ENCODE measurements at places on chromosomes 6 and 20. TPM values are rescaled to one million over a fixed set of nuclear protein-coding genes. Genes with fewer than 3 reads are reported as not detected.

The CST2 gene
- total RNA-seq: not detected

The BNIP5 gene
- total RNA-seq: not detected

The PHF20 gene
- 70.0 TPM for total RNA-seq

The PRKN gene
- 15.0 TPM for total RNA-seq

The IPCEF1 gene
- 2.8 TPM for total RNA-seq

The XPO5 gene
- total RNA-seq: 16.5 TPM

The RAET1G gene
- 1.1 TPM for total RNA-seq

DNA sequence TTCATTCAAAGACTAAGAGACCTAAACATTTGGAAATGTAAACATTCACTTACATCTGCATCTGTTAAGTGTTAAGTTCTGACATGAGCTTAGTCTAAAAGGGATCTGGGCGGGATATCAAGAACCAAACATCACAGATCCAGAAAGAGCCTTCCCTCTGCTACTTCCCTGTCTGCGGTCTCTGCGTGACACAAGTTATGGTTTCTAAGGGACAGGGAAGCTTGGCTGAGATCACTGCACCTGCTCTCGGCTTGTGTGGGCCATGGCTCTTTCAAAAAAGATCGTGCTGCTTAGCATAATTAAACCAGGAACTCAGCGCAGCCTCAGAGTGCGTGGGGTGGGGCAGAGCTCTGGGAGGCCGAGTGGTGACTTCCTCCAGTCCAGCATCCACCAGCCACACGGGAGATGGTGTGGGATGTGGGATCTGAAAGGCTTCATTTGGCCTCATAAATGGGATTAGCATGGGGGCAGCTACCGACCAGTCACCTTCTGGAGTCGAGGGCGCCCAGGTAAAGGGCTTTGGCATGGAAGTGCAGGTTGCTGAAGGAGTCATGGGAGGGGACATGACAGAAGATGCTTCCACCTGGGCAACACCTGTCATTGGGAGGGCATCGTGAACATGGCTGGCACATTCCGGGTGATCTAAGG is 16.7 kb upstream of the RAMACL start:
- no peaks in the 10 kb centered on the region for H3K36me3 ChIP-seq
- peaks cover 1% of the 10 kb centered on the region for H3K4me1 ChIP-seq
- no peak for DNase-seq
- H3K27me3 ChIP-seq: no peaks in the 10 kb centered on the region
- H3K27ac ChIP-seq: no peak overlapping the region

DNA sequence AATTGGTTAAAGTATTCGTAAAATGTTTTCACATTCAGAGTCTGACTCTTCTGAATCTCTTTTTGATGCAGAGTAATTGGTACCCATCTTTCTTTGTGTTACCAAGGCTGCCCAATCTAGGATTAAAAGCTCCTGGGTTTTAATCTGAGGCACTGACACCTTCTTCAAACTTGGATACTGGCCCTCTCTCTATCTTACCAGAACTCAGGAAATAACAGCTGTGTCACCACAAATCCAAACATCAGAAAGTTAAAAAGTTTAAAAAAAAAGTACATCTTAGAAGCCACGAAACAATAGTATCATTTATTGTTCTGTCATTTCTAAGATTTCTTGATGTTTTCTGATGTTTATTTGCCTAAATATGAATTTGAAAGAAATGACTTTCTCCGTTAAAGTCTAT is 255.5 kb upstream of the RUNX2 start:
- no peak overlapping the region for H3K27ac ChIP-seq
- peaks cover 2% of the 10 kb centered on the region for H3K4me1 ChIP-seq
- H3K36me3 ChIP-seq: no peaks in the 10 kb centered on the region
- H3K27me3 ChIP-seq: no peaks in the 10 kb centered on the region

DNA sequence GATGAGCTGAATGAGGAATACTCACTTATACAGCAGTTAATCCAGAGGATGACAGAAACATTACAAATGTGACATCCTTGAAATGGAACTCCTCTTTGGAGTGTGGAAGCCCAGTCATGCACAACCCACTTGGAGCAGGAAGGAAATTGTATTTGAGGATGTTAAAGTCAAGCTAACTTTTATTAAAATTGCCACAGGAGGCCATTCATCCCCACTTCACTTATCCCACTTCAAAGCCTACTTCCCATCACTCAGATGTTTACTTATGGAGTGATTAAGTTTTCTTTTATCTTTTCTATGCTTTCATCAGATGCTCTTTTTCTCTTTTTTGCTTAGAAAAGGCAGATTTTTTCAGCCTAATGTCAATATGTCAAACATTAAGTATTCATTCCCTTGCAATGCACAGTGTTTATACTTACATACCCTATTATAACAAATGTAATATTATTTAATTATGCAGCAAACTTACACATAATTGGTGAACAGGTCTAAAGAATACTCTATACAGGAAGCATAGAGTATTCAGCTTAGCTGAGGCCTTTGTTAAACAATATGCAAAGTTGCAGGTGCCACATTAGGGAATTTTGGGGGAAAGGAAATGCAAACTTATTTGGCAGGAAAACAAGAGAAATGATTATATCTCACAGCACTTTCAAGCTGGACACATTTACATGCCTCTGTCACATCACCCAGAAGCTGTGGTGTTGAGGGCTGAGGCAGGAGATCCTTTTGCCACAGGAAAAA is 148.9 kb downstream of the KHDC1L start:
- no peaks in the 10 kb centered on the region for H3K27me3 ChIP-seq
- no peak overlapping the region for H3K4me3 ChIP-seq
- H3K4me1 ChIP-seq: no peaks in the 10 kb centered on the region

GRCh38 chr20:35820715-35821114 is 48.9 kb downstream of the PHF20 start:
- H3K4me3 ChIP-seq: no peak overlapping the region
- H3K27me3 ChIP-seq: no peaks in the 10 kb centered on the region

- H3K36me3 ChIP-seq: no peaks in the 10 kb centered on the region
- peaks cover 1% of the 10 kb centered on the region for H3K4me1 ChIP-seq
- no peak for DNase-seq
- H3K27ac ChIP-seq: no peak overlapping the region
Measured at GRCh38 chr20:47600967-47601547, 99.4 kb downstream of the NCOA3 start.

DNA sequence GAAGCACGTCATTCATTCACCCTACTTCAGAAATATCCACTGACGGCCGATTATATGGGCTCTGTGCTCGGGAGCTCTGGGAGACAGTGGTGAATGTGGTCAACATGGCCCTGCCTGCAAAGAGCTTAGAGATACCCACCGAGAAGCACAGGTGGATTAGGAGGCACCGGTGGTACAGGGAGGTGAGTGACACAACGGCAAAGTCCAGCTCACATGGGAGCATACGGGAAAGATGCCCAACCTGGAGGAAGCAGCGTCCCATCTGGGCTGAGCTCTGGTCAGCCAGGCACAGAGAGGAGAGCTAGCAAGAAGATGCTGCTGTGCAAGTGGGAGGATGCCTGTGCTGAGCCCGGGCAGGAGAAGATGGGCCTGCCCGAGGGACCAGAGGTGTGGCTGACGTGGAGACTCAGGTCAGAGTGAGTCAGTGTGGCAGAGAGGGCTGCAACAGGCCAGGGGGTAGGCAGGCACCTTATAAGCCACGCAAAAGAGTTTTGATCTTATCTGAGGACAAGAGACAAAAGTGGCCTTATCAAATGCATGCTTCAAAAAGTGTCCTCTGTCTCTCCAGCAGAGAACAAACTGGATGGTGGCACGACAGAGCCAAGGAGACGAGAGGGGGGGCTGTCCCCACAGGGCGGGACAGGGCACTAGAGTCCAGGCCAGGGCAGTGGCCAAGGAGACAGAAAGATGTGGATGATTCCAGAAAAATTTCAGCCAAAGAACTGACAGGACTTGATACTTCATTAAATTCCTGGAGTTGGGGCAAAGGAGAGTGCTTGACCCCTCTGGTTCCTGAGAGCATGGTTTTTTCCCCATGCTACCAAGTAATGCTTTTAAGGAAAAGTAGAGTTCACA is 214.6 kb upstream of the SNX9 start:
- H3K27me3 ChIP-seq: no peaks in the 10 kb centered on the region
- no peak overlapping the region for H3K4me3 ChIP-seq
- H3K4me1 ChIP-seq: no peaks in the 10 kb centered on the region
- no peak for DNase-seq
- H3K36me3 ChIP-seq: no peaks in the 10 kb centered on the region

GRCh38 chr6:165811512-165811911 is 148.5 kb upstream of the PDE10A start:
- no peak overlapping the region for H3K27ac ChIP-seq
- H3K4me1 ChIP-seq: no peaks in the 10 kb centered on the region

DNA sequence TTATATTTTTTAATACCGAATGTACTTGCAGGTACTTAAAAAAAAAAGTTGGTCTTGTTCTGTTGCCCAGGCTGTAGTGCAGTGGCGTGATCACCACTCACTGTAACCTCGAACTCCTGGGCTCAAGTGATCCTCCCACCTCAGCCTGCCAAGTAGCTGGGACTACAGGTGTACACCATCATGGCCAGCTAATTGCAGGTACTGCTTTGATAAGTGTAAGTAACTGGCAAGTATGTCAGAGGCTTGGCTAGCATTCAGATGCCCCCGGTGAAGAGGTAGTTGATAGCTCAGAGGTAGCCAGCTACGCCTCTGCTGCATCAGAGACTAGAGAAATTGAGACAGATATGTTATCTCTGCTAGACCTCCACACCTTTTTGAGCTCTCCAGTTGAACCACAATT is 40.5 kb downstream of the BTBD9 start:
- no peaks in the 10 kb centered on the region for H3K36me3 ChIP-seq
- no peak for DNase-seq
- H3K27me3 ChIP-seq: no peaks in the 10 kb centered on the region
- H3K4me1 ChIP-seq: no peaks in the 10 kb centered on the region

- H3K27me3 ChIP-seq: no peaks in the 10 kb centered on the region
- no peak for DNase-seq
- peaks cover 9% of the 10 kb centered on the region for H3K4me1 ChIP-seq
- H3K4me3 ChIP-seq: no peak overlapping the region
- H3K36me3 ChIP-seq: no peaks in the 10 kb centered on the region
- no peak overlapping the region for H3K27ac ChIP-seq
Measured at GRCh38 chr6:116766506-116767176, 1.1 kb upstream of the FAM162B start.

DNA sequence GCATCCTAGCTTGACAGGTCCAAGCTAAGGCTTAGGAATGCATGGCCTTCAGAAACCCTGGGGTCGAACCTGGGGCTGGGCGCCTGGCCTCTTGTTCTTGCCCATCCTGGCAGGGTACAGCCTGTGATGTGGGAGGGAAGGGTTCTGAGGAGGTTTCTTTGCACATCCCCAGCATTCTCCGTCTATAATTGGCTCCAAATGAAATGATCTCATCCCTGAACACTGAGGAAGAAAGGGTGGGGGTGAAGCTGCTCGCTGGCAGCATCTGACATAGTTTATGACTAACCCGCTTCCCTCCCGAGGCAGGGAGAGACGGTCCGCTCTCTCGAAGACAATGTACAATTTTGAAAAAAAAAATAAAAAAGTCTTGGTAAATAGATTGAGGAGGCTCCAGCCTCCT is 67.1 kb upstream of the ZNFX1 start:
- no peaks in the 10 kb centered on the region for H3K4me1 ChIP-seq
- no peak overlapping the region for H3K4me3 ChIP-seq
- no peak overlapping the region for H3K27ac ChIP-seq
- no peaks in the 10 kb centered on the region for H3K27me3 ChIP-seq
- no peaks in the 10 kb centered on the region for H3K36me3 ChIP-seq

GRCh38 chr6:11035616-11036350 is 8.3 kb downstream of the ELOVL2 start:
- no peak overlapping the region for H3K27ac ChIP-seq
- DNase-seq: no peak
- H3K4me3 ChIP-seq: no peak overlapping the region

DNA sequence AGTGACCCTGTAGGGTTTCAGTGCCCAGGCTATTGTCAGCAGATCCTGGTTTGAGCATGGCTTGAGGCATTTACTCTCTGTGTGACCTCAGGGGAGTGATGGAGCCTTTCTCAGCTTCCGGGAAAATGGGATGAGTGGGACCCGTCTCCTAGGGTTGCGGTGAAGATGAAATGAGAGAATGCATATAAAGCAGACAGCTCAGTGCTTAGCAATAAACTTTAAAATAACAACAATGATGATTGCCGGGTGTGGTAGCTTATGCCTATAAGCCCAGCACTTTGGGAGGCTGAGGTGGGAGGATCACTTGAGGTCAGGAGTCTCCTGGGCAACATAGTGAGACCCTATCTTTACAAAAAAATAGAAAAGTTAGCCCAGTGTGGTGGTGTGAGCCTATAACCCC is 106.0 kb upstream of the MTHFD1L start:
- H3K27me3 ChIP-seq: no peaks in the 10 kb centered on the region
- peaks cover 8% of the 10 kb centered on the region for H3K4me1 ChIP-seq
- no peak overlapping the region for H3K27ac ChIP-seq
- DNase-seq: no peak

GRCh38 chr6:109331081-109331480 is 51.2 kb downstream of the CD164 start:
- no peaks in the 10 kb centered on the region for H3K4me1 ChIP-seq
- no peaks in the 10 kb centered on the region for H3K36me3 ChIP-seq
- no peak for DNase-seq
- no peak overlapping the region for H3K27ac ChIP-seq

- H3K27ac ChIP-seq: no peak overlapping the region
- H3K36me3 ChIP-seq: no peaks in the 10 kb centered on the region
- H3K4me3 ChIP-seq: no peak overlapping the region
- H3K27me3 ChIP-seq: no peaks in the 10 kb centered on the region
Measured at GRCh38 chr6:27901801-27902200, 10.4 kb downstream of the OR2B2 start.

GRCh38 chr20:49475292-49476015 is 7.0 kb downstream of the KCNB1 start:
- no peak for DNase-seq
- H3K4me1 ChIP-seq: no peaks in the 10 kb centered on the region
- H3K27ac ChIP-seq: no peak overlapping the region

DNA sequence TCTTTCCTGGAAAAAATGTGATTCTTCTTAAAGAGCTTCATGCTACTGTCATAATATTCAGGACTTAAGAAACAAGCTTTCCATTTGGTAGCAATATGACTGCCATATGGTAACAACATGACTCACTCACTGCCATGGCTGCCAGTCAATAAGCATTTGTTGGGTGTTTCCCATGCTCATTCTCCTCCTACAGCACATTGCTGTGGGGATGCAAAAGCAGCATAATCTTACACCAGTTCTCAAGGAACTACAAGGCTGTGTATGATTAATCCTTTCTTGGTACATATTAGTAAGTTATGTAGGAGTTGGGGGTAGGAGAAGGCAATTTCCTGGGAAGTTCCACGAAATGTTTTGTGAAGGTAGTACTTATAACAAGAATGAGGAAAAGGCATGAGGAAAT is 76.7 kb downstream of the CEP162 start:
- no peak overlapping the region for H3K27ac ChIP-seq
- no peak for DNase-seq
- H3K4me3 ChIP-seq: no peak overlapping the region
- H3K36me3 ChIP-seq: no peaks in the 10 kb centered on the region
- H3K4me1 ChIP-seq: no peaks in the 10 kb centered on the region
- H3K27me3 ChIP-seq: no peaks in the 10 kb centered on the region
